Right forelimb (tissue), 1 donor: ENCODE measurements at places on chromosomes 4 and X.

- no peak for DNase-seq
Measured at GRCh38 chr4:185036019-185036418, 17.7 kb downstream of the HELT start.

- DNase-seq = no peak
Measured at GRCh38 chrX:43065978-43066377, 288.0 kb upstream of the PPP1R2C start.

- no peak for DNase-seq
Measured at GRCh38 chr4:189660722-189661360, 279.8 kb upstream of the FRG1 start.

DNA sequence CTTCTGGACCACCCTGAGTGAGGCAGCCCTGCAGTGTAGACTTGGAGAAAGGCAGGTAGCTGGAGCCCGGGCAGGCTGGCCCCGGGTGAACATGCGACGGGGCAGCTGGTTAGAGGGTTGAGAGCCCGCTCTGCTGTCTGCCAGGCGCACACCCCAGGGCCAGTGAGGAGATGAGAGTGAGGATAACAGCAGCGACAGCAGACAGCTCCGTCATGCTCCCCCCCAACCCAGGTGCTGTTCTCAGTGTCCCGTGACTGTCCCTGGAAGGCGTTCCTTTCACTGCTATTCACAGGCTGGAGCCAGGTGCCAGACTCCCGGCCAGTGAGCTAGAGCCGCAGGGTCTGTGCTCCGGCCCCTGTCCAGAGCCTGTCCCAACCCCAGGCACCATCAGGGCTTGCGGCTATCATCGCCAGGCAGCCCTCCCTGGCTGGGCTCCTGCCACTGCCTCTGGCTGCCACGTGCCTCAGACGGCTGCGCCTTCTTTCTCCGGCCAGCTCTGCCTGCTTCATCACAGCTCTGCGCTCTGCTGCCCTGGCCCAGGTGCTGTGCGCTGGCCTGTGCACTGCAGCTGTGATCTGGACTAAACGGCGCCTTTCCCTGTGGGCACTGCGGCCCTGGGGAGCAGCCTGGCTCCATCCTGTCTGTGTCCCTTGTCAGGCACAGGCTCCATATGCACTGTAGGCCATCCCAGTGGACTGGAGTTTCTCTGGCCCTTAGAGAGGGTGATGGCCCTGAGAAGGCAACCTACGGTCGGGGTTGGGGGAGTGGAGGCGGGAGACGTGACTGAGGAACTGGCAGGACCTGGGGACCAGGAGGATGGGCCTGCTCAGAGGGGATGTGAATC lies 19.8 kb downstream of the NSG1 start:
- no peak for DNase-seq

- DNase-seq = no peak
Measured at GRCh38 chrX:138683600-138683999, 27.9 kb downstream of the FGF13 start.

GRCh38 chrX:54085666-54086065 lies 41.4 kb upstream of the PHF8 start:
- no peak for DNase-seq

GRCh38 chr4:68963374-68963773 lies 11.8 kb upstream of the UGT2A3 start:
- DNase-seq = no peak

- no peak for DNase-seq
Measured at GRCh38 chr4:152217896-152218295, 318.0 kb downstream of the FBXW7 start.

DNA sequence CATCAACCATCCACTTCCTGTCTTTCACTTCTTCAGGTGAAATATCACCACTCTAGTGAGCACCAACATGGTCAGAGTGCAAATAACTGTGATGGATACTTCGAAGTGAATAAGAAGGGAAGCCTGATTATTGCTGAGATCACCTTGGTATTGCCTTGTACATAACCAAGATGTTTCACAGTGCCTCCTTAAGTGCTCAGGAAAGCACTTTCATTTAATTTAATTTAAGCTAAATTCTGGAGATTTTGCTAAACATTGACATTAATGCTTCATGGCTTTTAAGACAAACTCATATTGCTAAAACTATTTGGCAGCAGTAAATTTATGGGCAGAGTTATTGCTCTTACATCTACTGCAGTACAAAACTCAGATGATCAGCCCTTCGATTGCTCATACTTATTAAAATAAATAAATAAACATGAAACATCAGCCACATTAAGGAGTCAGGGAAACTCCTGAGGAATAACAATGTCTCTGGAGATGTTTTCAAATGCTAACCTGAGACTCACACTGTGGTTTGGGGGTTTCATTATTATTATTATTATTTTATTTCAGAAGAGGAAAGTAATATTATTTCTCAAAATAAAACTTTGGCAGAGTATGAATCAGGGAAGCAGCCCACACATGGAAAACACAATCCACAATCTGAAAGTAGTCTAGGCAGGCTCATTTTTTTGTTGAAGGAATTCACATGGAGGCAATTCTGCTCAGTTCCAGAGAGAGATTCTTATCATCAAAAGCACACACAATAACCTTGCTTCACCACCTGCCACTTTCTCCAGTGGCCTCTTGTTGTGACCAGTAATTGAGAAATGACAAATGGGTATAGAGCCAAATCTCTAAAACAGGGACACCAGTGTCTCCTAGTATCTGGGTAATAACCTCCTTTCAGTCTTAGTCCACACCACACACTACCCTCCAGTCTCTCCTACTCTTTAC lies 344.2 kb downstream of the MAPK10 start:
- no peak for DNase-seq

GRCh38 chr4:80566203-80566872 lies 230.8 kb downstream of the CFAP299 start:
- DNase-seq = no peak

GRCh38 chrX:19342331-19342906 lies 1.3 kb upstream of the PDHA1 start:
- no peak for DNase-seq
